ENCODE measurements at places on chromosomes 7 and 10. TPM values are rescaled to one million over a fixed set of nuclear protein-coding genes. Genes with fewer than 3 reads are reported as not detected.

- DNase-seq: no peak
- H3K27me3 ChIP-seq: no peaks in the 10 kb centered on the region
- no peaks in the 10 kb centered on the region for H3K36me3 ChIP-seq
- H3K4me1 ChIP-seq: no peaks in the 10 kb centered on the region
- H3K27ac ChIP-seq: no peak overlapping the region
- H3K4me3 ChIP-seq: no peak overlapping the region
These were observed 45.6 kb downstream of the ZNF438 start for GRCh38 chr10:30986053-30986555.

GRCh38 chr7:15439853-15440252 lies 122.0 kb downstream of the AGMO start:
- H3K4me1 ChIP-seq: no peaks in the 10 kb centered on the region
- no peak overlapping the region for H3K27ac ChIP-seq
- H3K36me3 ChIP-seq: no peaks in the 10 kb centered on the region
- H3K27me3 ChIP-seq: no peaks in the 10 kb centered on the region
- DNase-seq: no peak

DNA sequence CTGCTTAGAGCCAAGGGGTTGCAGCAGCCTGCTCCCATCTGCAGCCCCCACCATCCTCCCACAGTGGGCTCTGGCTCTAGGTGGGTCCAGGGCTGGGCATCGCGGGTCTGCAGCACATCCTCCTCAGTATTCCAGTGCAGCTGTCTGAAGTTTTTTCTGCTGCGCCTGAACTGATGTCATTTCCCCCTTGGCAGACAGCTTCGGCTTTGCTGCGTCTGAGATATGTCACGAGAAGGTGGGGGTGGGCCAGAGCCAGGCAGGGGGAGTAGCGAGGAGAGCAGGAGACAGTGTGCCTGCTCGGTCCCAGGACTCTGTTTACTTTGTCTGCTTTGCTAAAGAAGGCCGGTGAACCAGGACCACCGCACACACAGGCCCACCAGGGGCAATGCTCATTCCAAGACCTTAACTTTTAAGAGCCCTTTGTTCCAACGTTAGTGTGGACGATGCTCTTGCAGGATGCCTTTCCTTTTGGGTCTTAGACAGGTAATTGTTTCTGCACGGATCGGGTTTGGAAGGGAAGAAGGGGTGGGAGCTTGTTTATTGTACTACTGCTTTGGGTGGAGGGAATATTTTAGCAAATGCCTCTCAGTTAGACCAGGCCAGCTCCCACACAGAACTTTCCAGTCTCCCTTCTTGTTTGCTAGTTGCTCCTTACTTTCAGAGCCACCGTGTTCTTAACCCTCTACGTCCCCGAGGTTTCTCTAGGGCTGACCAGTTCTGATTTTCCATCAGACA lies 32.4 kb downstream of the WBP1L start:
- H3K27ac ChIP-seq: peak overlapping the region; percentile 33
- peaks cover 43% of the 10 kb centered on the region for H3K4me1 ChIP-seq
- H3K36me3 ChIP-seq: no peaks in the 10 kb centered on the region
- no peaks in the 10 kb centered on the region for H3K27me3 ChIP-seq

DNA sequence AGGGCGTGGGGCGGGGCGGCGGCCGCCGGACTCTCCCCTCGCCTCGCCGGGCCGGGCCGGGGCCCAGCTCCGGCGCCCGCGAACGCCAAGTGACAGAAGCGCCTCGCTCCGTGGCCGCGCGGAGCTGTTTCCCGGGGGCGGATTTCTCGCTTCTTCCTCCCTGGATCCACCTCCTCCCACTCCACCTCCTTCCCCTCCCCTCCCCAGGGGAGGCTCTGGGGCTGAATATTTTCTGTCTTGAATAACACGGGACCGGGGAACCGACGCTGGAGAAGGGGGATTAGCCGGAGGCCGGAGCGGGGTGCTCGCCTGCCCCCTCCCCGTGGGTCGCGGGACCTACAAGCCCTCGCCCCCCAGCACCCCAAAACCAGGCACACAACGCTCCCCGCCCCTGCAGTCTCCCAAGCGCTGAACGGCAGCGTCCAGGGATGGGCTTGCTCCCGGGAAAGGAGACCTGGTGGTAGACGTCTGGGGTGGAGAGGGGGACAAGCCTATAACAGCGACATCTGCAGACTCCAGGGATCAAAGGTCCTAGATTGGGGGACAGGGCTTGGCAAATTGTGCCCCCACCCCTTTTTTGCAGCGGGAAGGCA lies at the start of gene ARHGAP21:
Gene ARHGAP21 (minus strand): TSS at position 100 of the 593 bp plus-strand sequence. CDS start 1,988 bp downstream, outside the sequence.
- no peaks in the 10 kb centered on the region for H3K27me3 ChIP-seq
- DNase-seq: no peak
- peak within 1 kb of the TSS; percentile 88 for H3K27ac ChIP-seq
- peak within 1 kb of the TSS; percentile 81 for H3K4me3 ChIP-seq
- peaks cover 38% of the 10 kb centered on the region for H3K4me1 ChIP-seq

- H3K36me3 ChIP-seq: no peaks in the 10 kb centered on the region
- no peaks in the 10 kb centered on the region for H3K4me1 ChIP-seq
- H3K27me3 ChIP-seq: peaks cover 27% of the 10 kb centered on the region
These were observed 100.8 kb downstream of the MICALL2 start for GRCh38 chr7:1358376-1359050.

- no peaks in the 10 kb centered on the region for H3K4me1 ChIP-seq
- no peak overlapping the region for H3K4me3 ChIP-seq
- H3K36me3 ChIP-seq: no peaks in the 10 kb centered on the region
- no peak for DNase-seq
- H3K27me3 ChIP-seq: no peaks in the 10 kb centered on the region
These were observed 14.0 kb downstream of the WNT2 start for GRCh38 chr7:117308891-117309290.

DNA sequence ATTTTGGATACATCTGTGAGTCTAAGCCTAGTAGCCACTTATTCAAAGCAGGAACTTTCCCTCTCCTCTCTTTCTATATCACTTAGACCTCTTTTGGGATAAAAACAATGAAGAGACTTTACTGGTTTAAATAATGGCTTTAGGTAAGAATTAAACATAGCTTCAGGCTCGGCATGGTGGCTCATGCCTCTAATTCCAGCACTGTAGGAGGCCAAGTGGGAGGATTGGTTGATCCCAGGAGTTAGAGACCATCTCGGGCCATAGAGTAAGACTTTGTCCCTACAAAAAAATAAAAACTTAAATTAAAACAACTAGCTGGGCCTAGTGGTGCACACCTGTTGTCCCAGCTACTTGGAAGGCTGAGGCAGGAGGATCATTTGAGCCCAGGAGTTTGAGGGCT lies 304.3 kb downstream of the THSD7A start:
- no peaks in the 10 kb centered on the region for H3K36me3 ChIP-seq
- H3K4me1 ChIP-seq: no peaks in the 10 kb centered on the region
- no peak for DNase-seq
- no peak overlapping the region for H3K27ac ChIP-seq
- H3K27me3 ChIP-seq: no peaks in the 10 kb centered on the region
- no peak overlapping the region for H3K4me3 ChIP-seq

- peaks cover 45% of the 10 kb centered on the region for H3K4me1 ChIP-seq
- no peak for DNase-seq
- no peaks in the 10 kb centered on the region for H3K36me3 ChIP-seq
- peaks cover 7% of the 10 kb centered on the region for H3K27me3 ChIP-seq
- no peak overlapping the region for H3K27ac ChIP-seq
- no peak overlapping the region for H3K4me3 ChIP-seq
These were observed 15.6 kb upstream of the PARP12 start for GRCh38 chr7:140078392-140078791.

CPA2 gene
- total RNA-seq: not detected

PLAC9 gene
- total RNA-seq: not detected

RPEL1 gene
- total RNA-seq: 0.10 TPM

ATP6V0A4 gene
- 0.24 TPM for total RNA-seq
